ENCODE measurements at places on chromosomes 16 and 17.

GRCh38 chr17:40536295-40537171 is 28.7 kb downstream of the CCR7 start:
- no peak for DNase-seq

- no peak for DNase-seq
Observed at GRCh38 chr16:53219795-53220454, 165.1 kb downstream of the CHD9 start.

DNA sequence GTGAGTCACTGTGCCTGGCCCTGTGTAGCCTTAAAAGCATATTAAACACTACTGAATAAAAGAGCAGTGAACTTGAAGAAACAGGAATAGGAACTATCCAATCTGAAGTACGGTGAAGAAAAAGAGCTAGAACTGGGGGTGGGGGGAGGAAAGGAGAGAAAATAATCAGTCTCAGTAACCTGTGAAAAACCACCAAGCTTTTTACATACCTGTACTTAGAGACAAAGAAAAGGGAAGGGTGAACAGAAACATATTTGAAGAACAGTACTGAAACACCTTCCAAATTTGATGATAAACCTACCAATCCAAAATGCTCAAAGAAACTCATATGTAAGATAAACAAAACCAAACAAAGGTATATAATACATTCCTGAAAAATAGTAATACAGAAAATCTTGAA is 77.5 kb downstream of the USP32 start:
- no peak for DNase-seq

DNA sequence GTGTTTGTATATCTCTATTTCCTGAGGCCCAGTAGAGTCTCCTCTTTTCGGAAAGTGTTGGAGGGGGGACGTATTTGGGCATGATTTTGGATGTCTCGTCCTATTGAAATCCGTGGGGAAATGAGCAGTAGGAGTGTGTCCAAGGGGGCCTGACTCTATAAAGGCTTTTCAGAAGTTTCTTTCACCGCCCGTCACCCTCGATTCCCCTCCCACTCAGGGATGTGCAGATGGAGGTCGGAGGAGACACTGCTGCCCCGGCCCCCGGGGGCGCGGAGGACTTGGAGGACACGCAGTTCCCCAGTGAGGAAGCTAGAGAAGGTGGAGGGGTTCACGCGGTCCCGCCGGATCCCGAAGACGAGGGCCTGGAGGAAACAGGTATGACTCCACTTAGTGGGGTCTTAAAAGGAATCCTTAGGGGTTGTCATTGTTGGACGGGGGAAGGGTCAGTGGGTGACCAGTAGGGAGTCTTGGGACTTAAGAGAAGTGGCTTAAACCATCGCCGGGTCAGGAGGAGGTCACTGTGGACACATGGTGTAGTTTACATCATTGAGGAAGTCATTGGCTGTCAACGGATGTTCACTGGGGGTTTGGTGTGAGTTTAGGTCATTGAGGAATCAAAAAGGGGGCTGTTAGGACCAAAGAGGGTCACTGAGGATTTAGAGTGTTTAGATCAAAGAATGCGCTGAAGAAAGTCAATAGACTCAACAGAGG is 424 bp downstream of the MON1B start:
- no peak for DNase-seq

GRCh38 chr16:74480150-74481029 is 59.1 kb upstream of the CLEC18B start:
- DNase-seq = no peak

GRCh38 chr17:64354396-64354795 is 36.3 kb downstream of the PECAM1 start:
- no peak for DNase-seq

- no peak for DNase-seq
Observed at GRCh38 chr16:35752773-35753558, 2293.6 kb downstream of the TP53TG3F start.

DNA sequence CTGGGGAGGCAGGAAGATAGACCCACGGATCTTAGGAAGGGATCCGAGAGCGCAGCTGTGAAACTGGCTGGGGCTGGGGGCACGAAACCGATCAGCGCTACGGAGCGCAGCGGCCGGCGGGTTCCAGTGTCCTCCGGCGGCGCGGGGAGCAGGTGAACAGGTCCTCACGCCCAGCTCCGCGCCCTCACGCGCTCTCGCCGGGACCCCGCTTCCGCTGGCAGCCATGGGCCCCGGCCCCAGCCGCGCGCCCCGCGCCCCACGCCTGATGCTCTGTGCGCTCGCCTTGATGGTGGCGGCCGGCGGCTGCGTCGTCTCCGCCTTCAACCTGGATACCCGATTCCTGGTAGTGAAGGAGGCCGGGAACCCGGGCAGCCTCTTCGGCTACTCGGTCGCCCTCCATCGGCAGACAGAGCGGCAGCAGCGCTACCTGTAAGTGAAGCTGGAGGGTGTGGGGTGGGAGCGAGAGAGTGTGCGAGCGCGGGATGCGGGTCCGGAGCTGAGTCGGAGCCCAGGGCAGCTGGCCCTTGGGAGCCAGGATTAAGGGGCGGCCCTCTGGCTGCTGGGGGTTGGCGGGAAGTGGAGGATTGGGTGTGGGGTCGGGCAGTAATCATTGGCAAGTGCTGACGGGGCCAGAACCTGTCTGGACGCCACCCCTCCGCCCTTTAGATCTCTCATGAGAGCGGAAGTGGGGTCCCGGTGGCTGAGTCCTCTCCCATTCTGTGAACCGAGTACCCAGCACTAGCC is 479 bp downstream of the ITGA3 start:
- DNase-seq = no peak

DNA sequence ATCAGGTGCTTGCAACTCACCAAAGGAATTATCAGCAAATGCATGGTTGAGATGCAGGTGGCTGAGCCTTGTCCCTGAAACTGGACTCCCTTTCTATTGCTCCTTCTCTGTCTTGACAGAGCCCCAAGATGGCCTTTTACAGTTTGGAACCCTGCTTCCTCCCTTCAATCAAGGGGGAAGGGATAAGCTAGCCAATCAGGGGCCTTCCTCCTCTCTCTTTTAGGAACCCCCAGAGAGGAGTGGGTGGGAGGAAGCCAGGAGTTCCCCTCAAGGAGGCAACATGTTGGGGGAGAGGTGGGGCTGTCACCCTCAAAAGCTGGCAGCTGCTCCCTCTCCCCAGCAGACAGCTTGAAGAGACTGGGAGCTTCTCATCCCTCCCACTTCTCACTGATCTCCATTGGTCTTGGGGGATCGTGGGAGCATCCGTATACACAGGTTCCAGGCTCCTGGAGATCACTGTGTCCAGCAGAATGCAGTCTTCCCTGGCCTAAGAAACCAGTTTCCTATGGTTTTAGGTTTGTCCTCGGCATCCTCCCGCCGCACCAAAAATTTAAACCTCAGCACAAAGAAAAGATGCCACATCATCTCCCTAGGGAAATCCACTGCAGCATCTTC is 7.2 kb downstream of the RASL10B start:
- DNase-seq = no peak

DNA sequence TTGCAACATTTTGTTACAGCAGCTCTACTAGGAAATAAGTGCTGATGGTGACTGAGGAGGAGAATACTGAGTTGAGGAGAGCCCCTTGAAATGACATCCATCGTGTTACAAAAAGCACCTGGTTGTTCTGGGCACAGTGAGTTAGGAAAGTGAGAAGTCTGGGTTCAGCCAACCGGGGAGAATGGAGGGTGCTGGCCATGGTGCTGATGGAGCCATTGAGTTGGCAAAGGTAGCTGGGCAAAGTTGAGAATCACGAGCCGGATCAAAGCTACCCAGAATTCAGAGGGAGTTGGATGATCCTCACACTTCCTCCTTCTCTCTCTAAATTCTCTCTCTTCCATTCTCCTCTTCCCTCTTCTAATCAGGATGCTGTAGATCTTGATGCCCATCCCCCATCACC is 35.0 kb upstream of the ASIC2 start:
- no peak for DNase-seq

GRCh38 chr17:15213381-15214087 is 51.6 kb downstream of the PMP22 start:
- DNase-seq = no peak

DNA sequence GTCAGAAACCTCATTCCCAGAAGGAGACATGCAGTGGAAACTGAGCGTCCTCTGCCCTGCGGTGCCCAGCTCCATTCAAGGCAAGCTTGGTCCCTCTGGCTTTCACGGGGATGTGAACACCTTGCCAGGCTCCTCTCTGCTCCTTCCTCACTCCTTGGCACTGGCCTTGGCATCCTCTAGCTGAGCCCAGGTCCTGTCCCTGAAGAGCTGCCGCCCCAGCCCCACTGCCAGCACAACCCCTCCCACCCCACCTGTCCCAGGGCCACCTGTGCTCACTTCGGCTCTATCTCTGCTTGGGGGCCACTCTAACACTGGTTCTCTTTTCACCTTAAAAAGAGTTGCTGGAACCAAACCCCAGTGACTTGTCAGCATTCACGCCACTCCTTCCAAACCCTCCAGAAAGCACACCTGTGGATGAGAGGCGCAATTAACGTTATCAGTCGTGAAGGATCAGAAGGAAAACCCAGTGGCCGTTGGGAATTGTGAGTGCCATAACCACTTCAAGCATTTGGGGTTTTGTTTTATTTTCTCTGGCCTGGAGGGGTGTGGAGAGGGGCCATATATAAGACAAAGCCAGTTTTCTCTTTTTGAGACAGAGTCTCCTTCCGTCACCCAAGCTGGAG is 103.7 kb downstream of the AXIN2 start:
- no peak for DNase-seq

- DNase-seq = no peak
Observed at GRCh38 chr17:58728798-58729197, 26.9 kb upstream of the PPM1E start.

GRCh38 chr17:82127704-82128103 is 29.7 kb upstream of the FASN start:
- DNase-seq = no peak

- no peak for DNase-seq
Observed at GRCh38 chr16:4991754-4992153, 33.6 kb downstream of the SEC14L5 start.

- DNase-seq = no peak
Observed at GRCh38 chr16:54632322-54633220, 298.1 kb upstream of the IRX5 start.

- DNase-seq = no peak
Observed at GRCh38 chr16:21973945-21974344, 20.8 kb downstream of the UQCRC2 start.

- no peak for DNase-seq
Observed at GRCh38 chr17:42249681-42250446, 26.3 kb downstream of the STAT5B start.

- no peak for DNase-seq
Observed at GRCh38 chr16:10231563-10231962, 49.3 kb upstream of the GRIN2A start.

DNA sequence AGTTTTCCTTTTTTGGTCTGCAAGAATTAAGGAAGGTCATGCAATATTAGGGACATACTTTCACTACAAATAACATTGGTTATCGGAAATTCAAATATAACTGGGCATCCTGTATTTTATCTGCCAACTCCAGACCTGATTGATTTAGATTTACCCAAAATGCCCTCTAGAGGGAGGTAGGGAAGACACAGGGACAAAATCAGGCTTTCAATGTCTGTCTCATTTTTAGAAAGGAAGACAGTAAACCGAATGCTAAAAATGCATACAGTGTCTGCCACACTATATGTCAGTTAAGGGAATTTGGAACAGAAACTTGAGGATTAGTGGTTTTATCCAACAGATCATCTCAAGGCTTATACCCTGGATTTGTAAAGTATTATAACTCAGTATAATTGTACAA is 161.7 kb upstream of the SOX9 start:
- DNase-seq = no peak

DNA sequence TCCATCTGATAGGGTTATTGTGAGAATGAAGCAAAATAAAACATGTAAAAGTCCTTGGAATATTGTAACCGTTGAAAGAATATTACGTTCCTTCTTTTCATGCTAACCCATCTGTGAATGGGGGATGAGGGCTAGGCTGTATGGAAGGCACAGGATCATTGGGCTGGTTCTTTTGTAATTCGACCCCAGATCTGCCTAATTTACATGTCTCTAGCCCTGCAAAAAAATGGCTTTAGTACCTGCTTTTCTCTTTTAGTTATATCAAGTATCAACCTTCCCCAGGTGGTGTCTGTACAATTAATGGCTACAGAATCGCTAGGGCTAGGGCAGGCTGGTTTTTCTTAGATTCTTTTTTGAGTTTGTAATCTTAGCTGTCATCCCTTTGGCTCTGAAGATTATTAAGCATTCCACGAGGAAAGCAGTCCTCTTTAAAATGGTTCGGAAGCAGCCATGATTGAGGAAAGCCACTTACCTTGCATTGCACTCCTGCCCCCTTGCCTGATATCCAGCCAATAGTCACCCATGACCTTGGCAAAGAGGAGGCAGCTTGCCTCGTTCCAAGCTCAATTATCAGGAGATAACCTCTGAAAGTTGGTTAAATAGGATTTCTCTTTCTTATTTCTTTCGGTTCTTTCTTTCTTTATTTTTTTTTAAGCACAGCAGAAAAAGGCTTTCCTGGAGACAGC is 153.9 kb upstream of the ZKSCAN2 start:
- DNase-seq = no peak

DNA sequence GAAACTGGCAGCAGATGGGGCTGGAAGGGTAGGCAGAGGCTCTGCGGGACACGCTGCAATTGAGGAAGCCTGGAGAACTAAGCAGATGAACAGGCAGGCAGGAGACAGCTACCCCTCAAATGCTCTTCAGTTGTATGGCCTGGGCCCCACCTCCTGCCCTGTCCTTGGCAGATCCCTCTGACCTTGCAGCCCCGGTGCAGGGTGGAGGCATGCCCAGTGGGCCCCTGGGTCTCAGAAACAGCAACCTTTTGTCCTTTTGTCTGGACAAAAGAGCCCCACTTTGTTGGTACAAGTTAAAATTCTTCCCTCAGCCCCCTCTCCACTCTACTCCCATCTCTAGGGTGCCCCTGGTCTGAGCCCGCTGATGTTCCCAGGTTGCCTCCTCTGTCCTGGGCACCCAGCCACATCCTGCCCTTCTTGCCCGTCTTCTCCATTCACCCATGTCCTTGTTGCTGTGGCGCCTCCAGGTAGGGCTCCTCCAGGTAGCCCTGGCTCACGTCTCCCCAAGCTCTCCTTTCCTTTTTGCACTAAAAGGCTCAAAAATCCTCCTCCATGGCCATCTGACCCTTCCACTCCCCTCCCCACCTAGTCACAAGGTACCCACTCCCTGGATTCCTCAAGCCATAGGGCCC is 136.8 kb downstream of the CLEC16A start:
- no peak for DNase-seq

- DNase-seq = no peak
Observed at GRCh38 chr16:79687249-79688130, 87.0 kb upstream of the MAF start.

GRCh38 chr16:49274591-49274990 is 7.0 kb downstream of the CBLN1 start:
- no peak for DNase-seq
